ENCODE measurements at places on chromosomes 1 and 21. TPM values are rescaled to one million over a fixed set of nuclear protein-coding genes. Genes with fewer than 3 reads are reported as not detected.

- no peaks in the 10 kb centered on the region for H3K27me3 ChIP-seq
- no peak overlapping the region for H3K4me3 ChIP-seq
- DNase-seq = no peak
- no peaks in the 10 kb centered on the region for H3K36me3 ChIP-seq
- no peaks in the 10 kb centered on the region for H3K4me1 ChIP-seq
These were observed 9.5 kb upstream of the TBCE start for GRCh38 chr1:235357485-235358373.

DNA sequence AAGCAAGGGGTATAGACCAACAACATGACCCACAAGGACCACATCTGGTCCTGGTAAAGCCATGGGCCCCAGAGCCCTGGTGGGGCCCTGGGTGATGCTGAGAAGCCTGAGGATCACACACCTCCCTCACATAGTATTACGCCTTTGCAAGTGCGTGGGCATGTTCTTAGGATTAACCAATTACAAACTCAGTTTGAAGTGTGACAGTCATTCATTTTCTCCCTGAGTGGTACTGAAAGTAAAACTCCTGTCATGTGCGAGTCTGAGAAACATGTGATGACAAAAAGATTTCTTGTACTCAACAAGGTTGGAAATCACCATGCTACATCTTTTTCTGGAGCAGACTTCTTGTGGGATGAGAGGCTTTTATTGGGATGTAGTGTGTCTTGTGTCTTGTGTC, 315.3 kb upstream of the DUSP10 start:
- no peaks in the 10 kb centered on the region for H3K27me3 ChIP-seq
- no peak overlapping the region for H3K27ac ChIP-seq
- H3K4me1 ChIP-seq = no peaks in the 10 kb centered on the region
- no peaks in the 10 kb centered on the region for H3K36me3 ChIP-seq
- no peak for DNase-seq
- no peak overlapping the region for H3K4me3 ChIP-seq

The SOX13 gene
- 107 TPM for total RNA-seq

The CELSR2 gene
- total RNA-seq = 1.6 TPM

The NCF2 gene
- total RNA-seq = 0.67 TPM

DNA sequence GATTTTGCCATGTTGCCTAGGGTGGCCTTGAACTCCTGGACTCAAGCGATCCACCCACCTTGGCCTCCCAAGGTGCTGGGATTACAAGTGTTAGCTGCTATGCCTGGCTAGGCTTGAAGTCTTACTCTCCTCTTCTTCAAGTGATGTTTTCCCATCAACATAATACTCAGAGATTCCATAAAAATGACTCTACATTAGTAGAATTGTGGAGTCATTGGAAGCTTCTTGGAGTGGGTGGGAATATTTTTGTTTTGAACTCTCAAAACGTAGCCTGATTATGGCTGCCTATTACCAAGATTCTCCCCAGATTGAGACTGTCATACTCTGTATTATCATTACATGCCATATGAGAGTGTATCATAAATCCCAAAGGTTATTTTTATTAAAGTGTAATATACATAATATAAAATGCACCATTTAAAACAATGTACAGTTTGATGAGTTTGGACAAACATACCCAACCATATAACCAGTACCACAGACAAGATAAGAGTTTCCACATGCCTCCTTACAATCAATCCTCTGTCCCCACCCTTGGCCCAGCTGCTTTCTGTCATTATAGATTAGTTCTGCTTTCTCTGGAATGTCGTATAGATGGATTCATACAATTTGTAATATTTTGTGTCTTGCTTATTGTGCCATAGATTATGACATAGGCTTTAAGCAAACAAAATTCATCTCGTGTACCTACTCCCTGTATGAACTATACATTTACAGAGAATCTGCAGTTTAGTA, 8.0 kb upstream of the DNM3 start:
- H3K4me3 ChIP-seq = no peak overlapping the region
- H3K27ac ChIP-seq = no peak overlapping the region
- peaks cover 3% of the 10 kb centered on the region for H3K36me3 ChIP-seq
- H3K27me3 ChIP-seq = no peaks in the 10 kb centered on the region

The FOXO6 gene
- total RNA-seq = 0.23 TPM

- DNase-seq = no peak
- no peaks in the 10 kb centered on the region for H3K36me3 ChIP-seq
- peaks cover 7% of the 10 kb centered on the region for H3K27me3 ChIP-seq
- peaks cover 7% of the 10 kb centered on the region for H3K4me1 ChIP-seq
- no peak overlapping the region for H3K27ac ChIP-seq
- no peak overlapping the region for H3K4me3 ChIP-seq
These were observed 2.6 kb downstream of the ADAMTS5 start for GRCh38 chr21:26964170-26964778.

The FCRL6 gene
- not detected for total RNA-seq

The ARHGEF10L gene
- 3.1 TPM for total RNA-seq

DNA sequence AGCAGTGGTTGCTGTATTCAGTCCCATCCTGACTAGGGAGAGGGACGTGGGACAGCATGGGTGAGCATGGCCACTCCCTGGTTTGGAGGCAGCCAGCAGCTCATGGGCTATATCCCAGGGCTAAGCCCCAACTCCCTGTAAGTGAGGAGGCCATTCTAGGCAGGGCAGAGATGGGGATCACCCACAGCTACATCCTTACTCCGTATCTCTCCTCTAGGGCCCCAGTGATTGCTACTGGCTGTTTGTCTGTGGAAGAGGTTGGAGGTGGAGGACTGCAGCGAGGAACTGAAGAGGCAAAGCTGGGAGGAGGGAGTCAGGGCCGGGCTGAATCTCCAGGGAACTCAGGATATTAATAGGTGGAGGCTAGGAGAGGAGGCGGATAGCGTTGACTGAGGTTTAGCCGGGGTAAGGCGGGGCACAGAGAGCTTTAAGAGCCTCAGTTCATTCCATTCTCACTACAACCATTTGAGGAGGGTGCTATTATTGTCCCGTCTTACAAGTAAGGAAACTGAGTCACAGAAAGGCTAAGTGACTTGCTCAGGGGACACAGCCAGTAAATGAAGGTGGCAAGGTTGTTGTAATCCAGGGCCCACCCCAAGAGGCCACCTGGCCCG, 6.8 kb downstream of the OLIG2 start:
- DNase-seq = no peak
- H3K27me3 ChIP-seq = peaks cover 8% of the 10 kb centered on the region
- H3K27ac ChIP-seq = no peak overlapping the region
- no peaks in the 10 kb centered on the region for H3K36me3 ChIP-seq
- peak overlapping the region; percentile 11 for H3K4me3 ChIP-seq
- peaks cover 7% of the 10 kb centered on the region for H3K4me1 ChIP-seq

GRCh38 chr1:25343872-25344271, 5.7 kb downstream of the TMEM50A start:
- no peak overlapping the region for H3K4me3 ChIP-seq
- H3K36me3 ChIP-seq = peaks cover 15% of the 10 kb centered on the region
- no peak for DNase-seq
- peaks cover 12% of the 10 kb centered on the region for H3K4me1 ChIP-seq

The GPA33 gene
- total RNA-seq = 0.10 TPM

The FTCD gene
- total RNA-seq = 1.5 TPM

GRCh38 chr1:118486199-118486598, 301.2 kb upstream of the SPAG17 start:
- no peak overlapping the region for H3K27ac ChIP-seq
- DNase-seq = no peak
- H3K4me1 ChIP-seq = peaks cover 7% of the 10 kb centered on the region
- H3K4me3 ChIP-seq = no peak overlapping the region

- no peaks in the 10 kb centered on the region for H3K36me3 ChIP-seq
- no peak for DNase-seq
- no peak overlapping the region for H3K27ac ChIP-seq
- no peak overlapping the region for H3K4me3 ChIP-seq
- H3K4me1 ChIP-seq = no peaks in the 10 kb centered on the region
- peaks cover 4% of the 10 kb centered on the region for H3K27me3 ChIP-seq
These were observed 5.7 kb upstream of the RHEX start for GRCh38 chr1:206047271-206047670.

DNA sequence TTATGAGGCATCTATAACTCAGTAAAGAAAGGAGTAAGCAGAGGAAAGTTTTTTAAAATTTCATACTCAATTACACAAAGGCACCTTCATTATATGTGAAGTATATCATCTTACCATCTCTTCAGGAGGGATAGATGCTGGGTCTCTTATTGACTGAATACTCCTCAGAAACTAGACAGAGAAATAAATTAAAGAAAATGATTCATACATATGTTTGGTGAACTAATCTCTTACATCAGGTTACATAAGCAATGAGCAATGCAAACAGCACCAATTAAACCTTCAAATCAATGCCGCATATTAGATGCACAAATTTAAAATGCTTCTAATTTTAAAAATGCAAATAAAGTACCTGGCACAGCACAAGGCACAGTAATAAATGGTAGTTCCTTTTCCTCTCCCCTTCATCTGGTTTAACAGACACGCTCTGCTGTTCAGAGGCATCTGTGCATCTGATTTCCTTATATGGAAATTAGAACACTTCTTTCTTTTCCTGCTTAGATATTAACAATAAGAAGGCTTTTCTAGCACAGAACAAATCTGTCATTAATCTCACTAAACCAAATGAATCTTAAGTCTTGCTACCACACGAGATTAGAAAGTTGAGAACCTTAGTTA, 20.0 kb downstream of the SCYL3 start:
- peaks cover 4% of the 10 kb centered on the region for H3K4me1 ChIP-seq
- no peak for DNase-seq
- no peaks in the 10 kb centered on the region for H3K27me3 ChIP-seq
- peaks cover 53% of the 10 kb centered on the region for H3K36me3 ChIP-seq

- H3K27ac ChIP-seq = no peak overlapping the region
- H3K27me3 ChIP-seq = peaks cover 13% of the 10 kb centered on the region
- peak; percentile 96 for DNase-seq
- peaks cover 18% of the 10 kb centered on the region for H3K4me1 ChIP-seq
- H3K4me3 ChIP-seq = peak overlapping the region; percentile 59
These were observed 31.9 kb upstream of the EDN2 start for GRCh38 chr1:41516168-41517061.

DNA sequence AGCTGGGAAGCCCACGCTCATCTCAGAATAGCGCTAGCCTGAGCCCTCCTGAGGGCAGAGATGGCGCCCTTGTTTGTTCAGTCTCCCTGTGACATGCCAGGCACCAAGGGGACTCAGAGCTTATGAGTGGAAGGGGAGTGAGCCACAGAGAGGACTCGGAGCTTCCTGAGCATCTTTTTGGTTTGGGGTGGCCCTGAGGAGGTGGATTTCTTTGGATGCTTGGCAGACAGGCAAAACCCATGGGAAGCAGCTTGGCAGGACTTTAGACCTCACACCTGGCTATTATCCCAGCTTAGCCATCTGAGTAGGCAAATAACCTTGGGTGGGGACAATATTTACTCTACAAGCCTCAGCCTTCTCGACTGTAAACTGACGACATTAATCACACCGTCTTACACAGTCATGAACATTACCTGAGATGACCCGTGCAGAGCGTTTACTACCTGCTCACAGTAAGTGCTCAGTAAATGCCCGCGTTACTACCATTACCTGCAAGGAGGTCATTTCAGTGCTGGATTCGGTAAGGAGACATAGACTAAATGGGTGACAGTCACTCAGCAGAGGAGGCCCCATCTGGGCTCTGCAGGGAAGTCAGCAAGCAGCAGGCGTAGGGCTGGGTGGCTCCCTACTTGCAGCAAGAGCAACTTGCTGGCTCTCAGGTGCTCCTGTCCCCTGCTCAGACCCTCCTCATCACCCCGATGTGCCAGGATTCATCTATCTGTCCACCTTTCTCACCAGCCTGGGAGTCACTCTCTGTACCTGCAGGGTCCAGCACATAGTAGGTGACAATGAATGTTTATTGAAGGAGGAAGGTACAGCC, 54.9 kb downstream of the KLHDC7A start:
- H3K4me1 ChIP-seq = no peaks in the 10 kb centered on the region
- no peak overlapping the region for H3K27ac ChIP-seq

DNA sequence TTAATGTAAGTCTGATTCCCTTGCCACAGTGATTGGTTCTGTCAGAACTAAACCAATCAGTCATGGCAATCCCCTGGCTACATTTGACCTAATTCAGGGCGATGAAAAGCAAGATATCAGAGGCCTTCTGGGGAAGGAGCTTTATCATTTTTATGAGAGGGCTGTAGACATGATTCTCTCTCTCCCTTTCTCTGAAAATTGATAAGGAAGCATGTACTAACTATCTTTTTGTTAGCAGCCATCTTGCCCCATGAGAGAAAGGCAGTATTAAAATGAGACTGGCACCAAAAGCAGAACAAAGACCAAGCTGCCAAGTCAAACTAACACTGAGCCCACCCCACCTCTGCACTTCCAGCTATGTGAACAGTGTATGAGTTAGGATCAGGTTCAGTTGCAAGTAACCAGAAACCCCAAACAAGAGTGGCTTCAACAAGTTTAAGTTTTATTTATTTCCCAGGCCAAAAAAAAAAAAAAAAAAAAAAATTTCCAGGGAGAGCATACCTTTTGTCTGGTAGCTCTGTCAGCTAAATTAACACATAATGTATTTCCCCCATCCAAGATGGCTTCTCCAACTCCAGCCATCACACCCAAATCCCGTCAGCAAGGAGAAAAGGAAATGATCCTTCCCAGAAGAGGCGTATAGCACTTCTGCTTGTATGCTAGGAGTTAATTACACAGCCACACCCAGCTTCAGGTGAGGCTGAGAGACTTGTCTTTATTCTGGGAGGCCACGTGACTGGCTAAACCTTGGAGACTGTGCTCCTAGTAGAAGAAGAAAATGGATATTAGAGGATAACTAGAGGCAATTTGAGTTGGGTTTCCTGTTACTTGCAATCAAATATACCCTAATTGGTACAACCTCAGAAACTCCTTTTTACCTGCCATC, 105.8 kb upstream of the RALGPS2 start:
- H3K4me1 ChIP-seq = no peaks in the 10 kb centered on the region
- DNase-seq = no peak
- H3K36me3 ChIP-seq = no peaks in the 10 kb centered on the region
- H3K27me3 ChIP-seq = no peaks in the 10 kb centered on the region
- no peak overlapping the region for H3K4me3 ChIP-seq

DNA sequence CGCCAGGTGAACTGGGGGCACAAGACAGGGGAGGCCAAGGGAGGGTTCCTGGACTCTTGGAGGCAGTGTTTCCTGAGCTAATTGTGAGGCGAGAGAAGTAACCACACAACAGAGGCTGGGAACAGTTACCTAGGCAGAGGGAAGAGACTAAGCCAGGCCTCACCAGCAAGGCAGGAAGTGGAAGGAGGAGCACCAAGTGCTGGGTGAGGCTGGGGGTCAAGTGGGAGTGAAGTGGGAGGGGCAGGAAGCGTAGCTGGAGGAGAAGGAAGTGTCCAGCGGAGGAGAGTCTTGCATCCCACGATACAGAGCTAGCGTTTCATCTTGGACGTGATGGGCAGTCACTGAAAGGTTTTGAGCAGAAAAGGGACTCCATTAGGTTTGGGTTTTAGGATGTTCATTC, 48.3 kb upstream of the CAPZB start:
- no peak for DNase-seq
- peaks cover 5% of the 10 kb centered on the region for H3K36me3 ChIP-seq
- H3K4me3 ChIP-seq = no peak overlapping the region
- peaks cover 4% of the 10 kb centered on the region for H3K4me1 ChIP-seq
- peaks cover 2% of the 10 kb centered on the region for H3K27me3 ChIP-seq

Measured in endothelial cell (in vitro differentiated cells).